ENCODE measurements at places on chromosomes 7 and 10. TPM values are rescaled to one million over a fixed set of nuclear protein-coding genes. Genes with fewer than 3 reads are reported as not detected.
A peak's percentile ranks its signal among the peaks of the same experiment; 100 is the strongest.

Gene ITGB8
- 3.2 TPM for total RNA-seq

Gene TMEM270
- not detected for total RNA-seq

Gene PIP
- not detected for total RNA-seq

Gene MYO3A
- total RNA-seq: not detected

Gene OR2A42
- not detected for total RNA-seq

Gene OPALIN
- not detected for total RNA-seq

Gene AKR1B15
- not detected for total RNA-seq

Gene BTBD16
- not detected for total RNA-seq

Gene STEAP2
- total RNA-seq: 2.1 TPM

GRCh38 chr10:15168291-15168785, at the start of gene NMT2:
Gene NMT2 (minus strand): TSS chr10:15168693. CDS start chr10:15168612, 81 bp downstream.
- H3K4me3 ChIP-seq: peak within 1 kb of the TSS; percentile 85
- no peak for DNase-seq
- peak within 1 kb of the TSS; percentile 53 for H3K27ac ChIP-seq
- no peaks in the 10 kb centered on the region for H3K36me3 ChIP-seq

DNA sequence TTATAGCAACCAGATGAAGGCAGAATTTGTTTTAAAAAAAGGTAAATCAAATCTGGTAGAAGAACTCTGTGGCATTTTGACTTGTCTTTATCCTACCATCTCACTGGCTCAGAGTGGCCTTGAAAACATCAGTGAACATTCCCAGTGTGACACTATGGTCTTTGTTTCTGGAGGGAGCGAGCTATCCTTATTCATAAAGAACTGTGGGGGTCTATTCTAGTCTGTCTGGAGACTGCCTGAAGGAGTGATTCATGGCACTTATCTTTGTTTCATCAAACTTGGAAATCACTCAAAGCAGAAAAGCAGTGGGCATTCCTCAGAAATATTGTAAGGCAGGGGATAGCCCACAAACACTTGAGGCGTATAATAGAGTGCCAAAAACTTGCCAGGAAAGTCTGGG, 719.1 kb downstream of the PCDH15 start:
- no peaks in the 10 kb centered on the region for H3K27me3 ChIP-seq
- H3K36me3 ChIP-seq: no peaks in the 10 kb centered on the region
- H3K4me3 ChIP-seq: no peak overlapping the region
- no peak for DNase-seq
- H3K4me1 ChIP-seq: no peaks in the 10 kb centered on the region

DNA sequence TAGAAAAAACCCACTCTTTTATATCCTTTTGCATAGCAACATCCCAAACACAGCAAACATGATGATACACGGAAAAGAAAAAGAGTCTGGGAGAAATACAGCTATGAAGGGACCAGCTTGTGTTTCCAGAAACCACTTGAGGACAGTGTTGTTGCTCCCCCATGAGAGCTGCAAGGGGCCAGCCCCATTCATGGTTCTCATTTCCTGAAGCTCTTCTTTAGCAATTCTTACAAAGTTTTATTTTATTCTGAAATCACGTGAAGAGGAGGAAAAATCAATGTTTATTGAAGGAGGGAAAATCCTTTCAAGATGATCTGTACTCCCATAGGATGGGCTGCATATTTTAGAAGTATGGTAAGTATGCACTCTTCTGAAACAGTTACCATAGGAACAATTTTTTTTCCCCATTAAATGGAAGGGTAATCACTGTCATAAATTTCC, 17.5 kb upstream of the PRTFDC1 start:
- no peak overlapping the region for H3K4me3 ChIP-seq
- H3K27ac ChIP-seq: no peak overlapping the region
- no peaks in the 10 kb centered on the region for H3K36me3 ChIP-seq
- no peaks in the 10 kb centered on the region for H3K27me3 ChIP-seq
- no peaks in the 10 kb centered on the region for H3K4me1 ChIP-seq

DNA sequence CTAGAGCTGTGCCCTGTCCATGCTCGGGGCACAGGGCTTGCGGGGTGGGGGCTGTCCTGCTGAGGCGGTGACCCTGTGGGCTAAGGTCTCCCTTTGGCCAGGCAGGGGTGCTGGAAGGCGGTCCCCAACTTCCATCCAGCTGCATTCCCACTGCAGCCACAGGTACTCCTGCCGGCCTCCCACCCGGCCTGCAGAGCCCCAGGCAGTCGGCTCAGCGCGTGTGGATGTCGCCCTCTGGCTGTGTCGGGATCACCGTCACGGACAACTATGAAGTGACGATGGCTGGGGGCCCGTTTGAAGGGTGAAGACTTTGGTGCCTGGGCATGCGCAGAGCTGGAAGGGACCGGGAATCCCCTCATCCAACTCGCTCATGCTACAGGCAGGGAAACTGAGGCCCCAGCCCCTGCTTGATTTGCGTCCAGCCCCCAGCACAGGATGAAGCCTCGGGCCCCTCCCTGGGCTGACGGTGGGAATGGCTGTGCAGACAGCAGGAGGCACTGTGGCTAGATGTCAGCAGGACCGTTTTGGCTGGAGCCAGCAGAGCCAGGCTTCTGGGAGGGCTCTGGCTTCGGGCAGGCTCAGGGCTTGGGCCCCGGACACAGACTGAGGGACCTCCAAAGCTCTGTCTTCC, 2.3 kb upstream of the TMEM184A start:
- no peak overlapping the region for H3K4me3 ChIP-seq
- no peak overlapping the region for H3K27ac ChIP-seq
- no peaks in the 10 kb centered on the region for H3K4me1 ChIP-seq
- no peak for DNase-seq

GRCh38 chr10:16966991-16967865, 150.0 kb upstream of the RSU1 start:
- no peak for DNase-seq
- H3K36me3 ChIP-seq: no peaks in the 10 kb centered on the region
- no peak overlapping the region for H3K27ac ChIP-seq
- H3K4me3 ChIP-seq: no peak overlapping the region

- H3K27me3 ChIP-seq: no peaks in the 10 kb centered on the region
- DNase-seq: no peak
- no peaks in the 10 kb centered on the region for H3K36me3 ChIP-seq
- no peaks in the 10 kb centered on the region for H3K4me1 ChIP-seq
Observed at GRCh38 chr7:15215616-15216015, 313.1 kb upstream of the DGKB start.

GRCh38 chr7:138186951-138187351, 110.7 kb downstream of the AKR1D1 start:
- H3K27me3 ChIP-seq: no peaks in the 10 kb centered on the region
- no peaks in the 10 kb centered on the region for H3K4me1 ChIP-seq
- DNase-seq: no peak

- H3K4me1 ChIP-seq: no peaks in the 10 kb centered on the region
- no peaks in the 10 kb centered on the region for H3K27me3 ChIP-seq
- no peaks in the 10 kb centered on the region for H3K36me3 ChIP-seq
- no peak overlapping the region for H3K27ac ChIP-seq
- no peak for DNase-seq
Observed at GRCh38 chr7:101630591-101630990, 1.5 kb upstream of the MYL10 start.

GRCh38 chr7:37433166-37433565, 15.5 kb downstream of the ELMO1 start:
- no peaks in the 10 kb centered on the region for H3K36me3 ChIP-seq
- no peaks in the 10 kb centered on the region for H3K4me1 ChIP-seq
- H3K4me3 ChIP-seq: no peak overlapping the region

- H3K4me3 ChIP-seq: no peak overlapping the region
- no peak for DNase-seq
- peaks cover 4% of the 10 kb centered on the region for H3K4me1 ChIP-seq
- no peaks in the 10 kb centered on the region for H3K27me3 ChIP-seq
- no peak overlapping the region for H3K27ac ChIP-seq
- no peaks in the 10 kb centered on the region for H3K36me3 ChIP-seq
Observed at GRCh38 chr10:25076506-25077177, 60.2 kb downstream of the THNSL1 start.

DNA sequence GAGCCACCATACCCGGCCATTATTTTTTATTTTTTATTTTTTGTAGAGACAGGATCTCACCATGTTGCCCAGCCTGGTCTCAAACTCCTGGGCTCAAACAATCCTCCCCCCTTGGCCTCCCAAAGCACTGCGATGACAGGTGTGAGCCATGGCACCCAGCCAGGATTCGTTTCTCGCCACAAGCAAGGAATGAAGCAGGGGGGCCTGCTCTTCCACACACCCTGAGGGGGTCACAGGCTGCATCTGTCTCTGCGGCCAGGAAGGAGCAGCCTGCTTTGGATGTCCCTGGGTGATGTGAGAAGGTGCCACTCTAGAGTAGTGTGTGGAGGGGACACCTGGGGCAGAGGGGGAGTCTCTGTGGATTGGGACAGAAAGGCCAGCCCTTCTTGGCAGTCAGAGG, 61.3 kb upstream of the TNRC18 start:
- no peaks in the 10 kb centered on the region for H3K27me3 ChIP-seq
- DNase-seq: no peak
- no peak overlapping the region for H3K4me3 ChIP-seq
- no peaks in the 10 kb centered on the region for H3K4me1 ChIP-seq

- no peak for DNase-seq
- no peaks in the 10 kb centered on the region for H3K27me3 ChIP-seq
- H3K4me3 ChIP-seq: no peak overlapping the region
- no peak overlapping the region for H3K27ac ChIP-seq
Observed at GRCh38 chr10:6158276-6158675, 44.5 kb upstream of the PFKFB3 start.

- no peak for DNase-seq
- no peak overlapping the region for H3K4me3 ChIP-seq
Observed at GRCh38 chr7:97868788-97869187, 3.4 kb downstream of the ASNS start.

- peaks cover 12% of the 10 kb centered on the region for H3K36me3 ChIP-seq
- H3K4me3 ChIP-seq: peak overlapping the region; percentile 83
- H3K27ac ChIP-seq: no peak overlapping the region
Observed at GRCh38 chr7:2243458-2243857, 1.4 kb downstream of the NUDT1 start.

DNA sequence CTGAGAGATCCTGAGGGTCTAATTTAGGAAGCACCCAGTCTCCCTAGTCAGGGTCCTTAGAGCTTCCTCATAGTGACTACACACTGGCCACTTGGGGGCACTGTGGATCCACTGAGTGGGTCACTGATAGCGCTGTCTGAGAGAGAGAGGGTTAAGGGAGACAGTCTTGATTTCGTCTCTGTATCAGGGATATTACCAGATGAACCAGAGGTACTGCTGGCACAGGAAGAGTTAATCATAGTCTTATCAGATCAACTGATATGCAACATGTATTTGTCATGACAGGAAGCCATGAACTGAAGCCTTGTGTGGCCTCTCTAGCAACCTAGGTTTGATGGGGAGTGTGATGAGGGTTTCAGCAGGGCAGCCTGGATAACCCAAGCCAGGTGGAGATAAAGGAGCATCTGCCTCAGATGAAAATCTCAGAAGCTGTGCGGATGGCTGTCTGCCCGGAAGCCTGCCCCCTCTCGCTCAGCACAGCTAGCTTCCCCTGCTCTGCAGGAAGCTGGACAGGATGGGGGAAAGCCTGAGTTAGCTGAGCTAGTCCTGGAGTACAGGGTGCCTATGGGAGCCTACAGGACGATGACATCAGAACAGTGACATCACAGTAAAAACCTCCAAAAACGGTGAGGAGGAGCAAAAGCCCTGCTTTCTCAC, 214.0 kb upstream of the PRSS1 start:
- no peak overlapping the region for H3K4me3 ChIP-seq
- no peaks in the 10 kb centered on the region for H3K27me3 ChIP-seq
- H3K4me1 ChIP-seq: no peaks in the 10 kb centered on the region
- no peak overlapping the region for H3K27ac ChIP-seq
- DNase-seq: peak; percentile 20

DNA sequence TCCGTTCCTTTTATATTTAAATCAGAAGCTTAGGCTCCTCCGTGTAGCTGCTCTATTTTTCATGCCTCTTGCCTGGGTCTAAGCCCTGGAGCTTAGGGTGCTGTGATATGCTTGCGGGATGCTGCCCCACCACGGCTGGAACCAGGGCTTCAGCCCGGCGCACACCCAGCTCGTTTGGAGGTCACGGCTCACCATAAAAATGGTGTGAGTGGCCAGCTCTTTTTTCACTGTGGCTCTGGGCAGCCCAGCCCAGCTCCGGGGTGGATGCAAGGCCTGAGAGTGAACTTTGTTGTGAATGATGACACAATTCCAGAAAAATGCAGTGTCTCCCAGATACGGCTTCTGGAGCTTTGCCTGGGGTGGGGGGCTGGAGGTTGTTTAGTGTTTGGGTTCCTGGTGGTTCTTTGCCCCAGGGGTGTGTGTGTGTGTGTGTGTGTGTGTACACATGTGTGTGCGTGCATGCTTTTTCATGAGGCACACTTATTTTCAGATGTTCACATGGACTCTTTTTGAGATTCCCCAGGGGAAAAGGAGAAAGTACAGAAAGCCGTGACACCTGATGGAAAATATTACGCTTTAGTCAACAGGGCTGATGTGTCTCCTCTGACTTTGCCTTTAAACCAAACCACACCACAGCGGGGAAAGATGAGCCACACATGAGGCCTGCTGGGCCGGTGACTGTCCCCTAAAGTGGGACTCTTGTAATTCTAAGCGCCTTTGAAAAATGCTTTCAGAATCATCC, 46.2 kb downstream of the GRK5 start:
- no peaks in the 10 kb centered on the region for H3K4me1 ChIP-seq
- H3K27ac ChIP-seq: no peak overlapping the region
- no peak overlapping the region for H3K4me3 ChIP-seq
- H3K36me3 ChIP-seq: no peaks in the 10 kb centered on the region
- H3K27me3 ChIP-seq: no peaks in the 10 kb centered on the region

DNA sequence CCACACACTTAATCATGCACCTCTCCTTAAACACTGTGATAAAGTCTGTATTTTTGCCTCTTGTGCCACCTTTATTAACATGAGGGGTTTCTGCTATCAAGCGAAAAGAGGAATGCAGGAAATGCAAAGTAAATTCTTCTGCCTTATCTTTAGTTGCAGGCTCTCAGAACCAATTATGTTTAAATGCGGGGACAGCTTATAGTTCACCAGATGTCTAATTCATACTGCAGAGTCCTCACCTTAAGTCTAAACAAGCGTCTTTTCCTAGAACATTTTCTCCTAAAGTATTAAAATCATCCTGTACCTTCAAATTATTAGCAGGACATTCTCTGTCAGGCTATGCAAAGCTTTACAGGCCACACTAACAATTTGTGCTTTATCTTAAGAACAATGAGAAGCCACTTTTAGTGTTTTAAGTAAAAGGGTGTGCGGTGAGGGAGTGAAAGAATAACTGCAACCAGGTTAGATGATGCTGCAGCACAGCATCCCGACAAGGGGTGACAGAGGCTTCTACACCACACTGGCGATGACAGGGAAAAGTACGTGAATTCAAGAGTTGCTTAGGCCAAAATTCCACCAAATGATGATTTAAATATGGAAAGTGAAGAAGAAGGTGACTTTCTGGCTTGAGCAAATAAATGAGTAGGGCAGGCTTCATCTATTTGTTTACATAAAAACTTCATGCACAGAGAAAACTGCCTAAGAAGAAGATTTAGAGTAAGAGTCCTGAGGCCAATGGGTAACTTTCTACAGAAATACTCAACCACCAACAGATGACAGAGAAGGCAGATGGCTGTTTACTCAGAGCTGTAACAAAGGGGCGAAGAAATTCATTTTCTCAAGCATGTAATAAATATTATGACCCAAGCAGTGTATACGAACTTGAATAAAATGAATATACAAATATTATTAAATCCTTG, 36.0 kb downstream of the EZH2 start:
- DNase-seq: no peak
- H3K27ac ChIP-seq: no peak overlapping the region
- no peak overlapping the region for H3K4me3 ChIP-seq
- 0 out of 2 replicates have a peak, but pooled peaks cover 2% of the 10 kb centered on the region for H3K36me3 ChIP-seq
- H3K27me3 ChIP-seq: no peaks in the 10 kb centered on the region
- H3K4me1 ChIP-seq: no peaks in the 10 kb centered on the region
